ENCODE measurements at places on chromosomes 6 and 20.

DNA sequence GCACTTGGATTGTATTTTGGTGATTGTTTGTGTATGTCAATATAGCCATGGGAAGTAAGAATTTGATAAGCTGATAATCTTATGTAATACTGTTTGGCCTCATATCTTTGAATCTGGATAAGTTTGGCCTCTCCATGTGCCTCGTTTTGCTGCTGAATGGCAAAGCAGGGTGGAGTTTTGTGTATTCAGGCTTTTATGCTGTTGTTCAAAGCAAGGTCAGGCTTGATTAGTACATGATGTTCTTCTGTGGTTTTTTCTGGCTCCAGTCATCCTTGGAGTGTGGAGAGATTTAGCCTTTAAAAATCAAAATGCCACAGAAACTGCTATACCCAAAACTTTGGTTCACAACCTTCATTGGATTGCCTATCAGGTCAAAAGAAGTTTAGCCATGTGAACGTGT lies 728.9 kb upstream of the GJE1 start:
- no peak for DNase-seq

- peak; percentile 86 for DNase-seq
These were observed 371.4 kb upstream of the ID4 start for GRCh38 chr6:19465760-19466159.

DNA sequence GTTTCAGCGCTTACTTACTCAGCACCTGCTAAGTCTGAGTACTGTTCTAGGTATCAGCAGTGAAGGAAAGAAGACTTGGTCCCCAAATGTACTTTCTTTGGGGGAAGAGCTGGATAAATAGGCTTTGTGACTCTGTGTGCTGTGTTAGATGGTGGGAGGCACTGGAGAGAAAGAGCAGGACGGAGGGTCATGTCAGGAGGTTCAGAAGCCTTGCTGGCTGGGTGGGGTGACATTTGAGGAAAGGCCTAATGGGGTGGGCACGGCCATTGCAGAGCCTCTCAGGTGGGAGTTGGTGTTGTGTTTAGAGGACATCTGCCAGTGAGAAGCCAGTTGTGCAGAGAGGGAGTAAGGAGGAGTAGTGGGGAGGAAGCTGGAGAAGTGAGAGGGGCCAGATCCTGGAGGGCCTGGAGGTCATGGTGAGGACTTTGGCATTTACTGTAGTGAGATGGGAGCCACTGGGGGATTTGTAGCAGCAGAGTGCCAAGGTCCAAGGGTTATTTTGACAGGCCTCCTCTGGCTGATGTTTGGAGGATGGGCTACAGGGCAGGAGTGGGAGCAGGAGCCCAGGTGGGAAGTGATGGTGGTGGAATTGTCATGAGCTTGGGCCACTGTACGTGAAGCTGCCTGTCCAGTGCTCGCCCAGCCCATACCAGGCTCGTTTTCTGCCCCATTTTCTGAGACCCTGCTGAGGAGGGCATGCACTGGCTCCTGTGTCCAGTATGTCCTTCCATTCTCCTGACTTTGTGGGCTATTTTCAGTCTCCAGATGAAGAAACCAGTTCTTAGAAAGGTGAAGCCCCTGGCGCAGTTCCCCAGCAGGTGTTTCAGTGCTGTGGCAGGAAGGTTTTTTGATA lies 886 bp downstream of the SDCBP2 start:
- no peak for DNase-seq

- DNase-seq, result no peak
These were observed 93.7 kb upstream of the SCGN start for GRCh38 chr6:25558155-25558817.
